GM12878 (cell line): ENCODE measurements at places on chromosomes 4 and X. TPM values are rescaled to one million over a fixed set of nuclear protein-coding genes. Genes with fewer than 3 reads are reported as not detected.
A peak's percentile ranks its signal among the peaks of the same experiment; 100 is the strongest.

GRCh38 chr4:87953826-87954225, 21.7 kb upstream of the SPP1 start:
- H3K27ac ChIP-seq: no peak overlapping the region
- H3K36me3 ChIP-seq: no peaks in the 10 kb centered on the region
- no peaks in the 10 kb centered on the region for H3K27me3 ChIP-seq
- H3K4me3 ChIP-seq: no peak overlapping the region
- H3K4me1 ChIP-seq: no peaks in the 10 kb centered on the region

DNA sequence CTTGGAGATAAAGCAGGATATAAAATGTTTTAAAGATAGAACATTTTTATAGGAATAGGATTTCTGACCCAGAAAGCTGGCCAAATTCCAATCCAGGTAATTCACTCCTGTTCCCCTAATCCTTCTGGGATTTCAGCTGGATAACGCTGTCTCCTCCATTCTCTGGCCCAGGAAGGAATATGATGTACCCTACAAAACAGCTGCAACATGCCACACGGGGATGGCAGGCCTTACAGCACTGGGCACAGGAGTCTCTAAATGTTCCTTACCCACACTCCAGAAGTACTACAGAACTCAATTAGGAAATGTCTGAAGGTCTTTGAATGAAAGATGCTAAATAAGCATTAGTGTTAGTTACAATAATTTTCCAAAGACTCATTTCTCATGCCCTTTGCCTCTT, 15.8 kb downstream of the CAMK2D start:
- peaks cover 2% of the 10 kb centered on the region; the same call in 1 of the 2 replicates for H3K36me3 ChIP-seq
- H3K27me3 ChIP-seq: no peaks in the 10 kb centered on the region
- DNase-seq: no peak

DNA sequence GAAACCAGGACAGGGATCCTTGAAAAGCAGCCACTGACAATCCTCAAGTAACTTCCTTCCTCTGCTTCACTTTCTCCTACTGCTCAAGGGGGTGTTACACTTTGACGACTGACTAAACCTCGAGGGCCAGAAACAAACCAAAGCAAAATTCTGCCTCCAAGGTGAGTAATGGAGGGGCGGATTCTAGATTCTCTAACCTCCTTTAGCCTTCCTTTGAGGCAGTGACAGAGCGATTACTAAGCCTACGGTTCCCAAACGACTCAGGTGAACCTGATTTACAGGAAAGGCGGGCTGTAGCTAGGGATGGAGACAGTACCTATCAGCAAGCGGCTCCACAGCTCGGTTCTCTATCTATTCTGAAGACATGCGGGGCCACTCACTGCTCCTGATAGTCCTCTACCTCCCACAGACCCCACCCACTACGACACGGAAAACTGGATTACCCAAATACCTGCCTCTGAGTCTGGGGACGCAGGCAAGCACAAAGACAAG, 487 bp downstream of the TBCK start:
- peak overlapping the region; percentile 100 for H3K27ac ChIP-seq
- DNase-seq: no peak
- H3K4me1 ChIP-seq: no peaks in the 10 kb centered on the region
- no peaks in the 10 kb centered on the region for H3K27me3 ChIP-seq

DNA sequence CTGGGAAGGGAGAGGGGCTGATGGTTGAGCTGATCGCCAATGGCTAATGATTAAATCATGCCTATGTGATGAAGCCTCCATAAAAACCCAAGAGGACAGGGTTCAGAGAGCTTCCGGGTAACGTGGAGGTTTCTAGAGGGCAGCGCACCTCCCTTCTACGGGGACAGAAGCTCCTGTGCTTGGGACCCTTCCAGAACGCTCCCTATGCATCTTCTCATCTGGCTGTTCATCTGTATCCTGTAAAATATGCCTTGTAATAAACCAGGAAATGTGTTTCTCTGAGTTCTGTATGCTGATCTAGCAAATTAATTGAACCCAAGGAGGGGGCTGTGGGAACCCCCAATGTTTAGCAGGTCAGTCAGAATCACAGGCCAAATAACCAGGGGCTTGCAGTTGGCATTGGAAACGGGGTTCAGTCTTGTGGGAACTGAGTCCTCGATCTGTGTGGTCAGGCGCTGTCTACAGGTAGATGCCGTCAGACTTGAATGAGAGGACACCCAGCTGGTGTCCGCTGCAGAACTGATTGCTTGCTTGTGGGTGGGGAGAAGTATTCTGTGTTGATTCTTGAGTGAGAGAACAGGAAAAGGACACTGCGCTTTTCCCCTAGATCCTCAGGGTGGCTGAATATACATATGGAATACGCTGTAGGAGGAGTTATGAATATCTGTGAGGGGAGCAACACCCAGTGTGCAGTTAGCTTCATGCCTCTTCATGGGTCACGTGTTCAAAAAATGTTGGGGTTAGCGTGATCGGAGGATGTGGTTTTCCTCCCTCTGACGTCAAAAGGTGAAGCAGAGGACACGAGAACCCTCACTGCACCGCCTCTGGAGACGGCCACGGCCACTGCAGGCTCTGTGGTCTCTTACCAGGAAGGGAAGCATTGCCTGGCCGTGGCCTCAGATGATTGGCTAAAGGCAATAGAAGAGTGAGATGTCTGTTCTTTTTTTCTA, 29.2 kb downstream of the HTT-AS start:
- H3K27ac ChIP-seq: peak overlapping the region; percentile 70
- peaks cover 59% of the 10 kb centered on the region for H3K4me1 ChIP-seq
- no peak overlapping the region for H3K4me3 ChIP-seq
- DNase-seq: no peak

GRCh38 chr4:48375651-48376304, 34.4 kb downstream of the SLAIN2 start:
- H3K27me3 ChIP-seq: no peaks in the 10 kb centered on the region
- no peaks in the 10 kb centered on the region for H3K4me1 ChIP-seq
- no peak for DNase-seq
- H3K4me3 ChIP-seq: no peak overlapping the region
- H3K27ac ChIP-seq: no peak overlapping the region

- peak; percentile 17 for DNase-seq
- H3K27ac ChIP-seq: no peak overlapping the region
- no peaks in the 10 kb centered on the region for H3K27me3 ChIP-seq
- H3K4me1 ChIP-seq: no peaks in the 10 kb centered on the region
These were observed 79.8 kb upstream of the ADGRA3 start for GRCh38 chr4:22595684-22596083.

GRCh38 chr4:6960628-6961412, 51.2 kb downstream of the TBC1D14 start:
- peaks cover 28% of the 10 kb centered on the region for H3K4me1 ChIP-seq
- H3K4me3 ChIP-seq: no peak overlapping the region
- H3K27me3 ChIP-seq: no peaks in the 10 kb centered on the region
- no peak for DNase-seq
- H3K27ac ChIP-seq: no peak overlapping the region
- no peaks in the 10 kb centered on the region for H3K36me3 ChIP-seq

DNA sequence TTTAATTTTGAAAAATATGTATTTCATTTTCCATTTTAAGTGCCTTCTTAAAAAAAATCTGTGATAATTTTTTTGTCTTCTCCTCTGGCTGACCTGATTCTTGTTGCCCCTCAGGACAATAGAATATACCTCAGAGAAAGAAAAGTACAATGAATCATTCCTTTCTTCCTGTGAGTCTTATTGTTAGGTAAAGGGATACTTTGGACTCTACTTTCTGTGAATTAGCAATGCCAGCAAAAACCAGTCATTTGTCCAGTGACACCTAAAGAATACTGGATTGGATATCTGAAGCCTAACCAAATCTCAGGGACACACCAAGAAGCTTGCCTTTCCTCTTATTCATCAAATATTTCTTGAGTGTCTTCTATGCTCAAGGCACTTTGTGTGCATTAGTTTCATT, 102.1 kb downstream of the AREG start:
- H3K4me1 ChIP-seq: no peaks in the 10 kb centered on the region
- no peak for DNase-seq
- H3K27me3 ChIP-seq: no peaks in the 10 kb centered on the region; the same call in 1 of the 2 replicates
- no peak overlapping the region for H3K4me3 ChIP-seq
- no peaks in the 10 kb centered on the region for H3K36me3 ChIP-seq

DNA sequence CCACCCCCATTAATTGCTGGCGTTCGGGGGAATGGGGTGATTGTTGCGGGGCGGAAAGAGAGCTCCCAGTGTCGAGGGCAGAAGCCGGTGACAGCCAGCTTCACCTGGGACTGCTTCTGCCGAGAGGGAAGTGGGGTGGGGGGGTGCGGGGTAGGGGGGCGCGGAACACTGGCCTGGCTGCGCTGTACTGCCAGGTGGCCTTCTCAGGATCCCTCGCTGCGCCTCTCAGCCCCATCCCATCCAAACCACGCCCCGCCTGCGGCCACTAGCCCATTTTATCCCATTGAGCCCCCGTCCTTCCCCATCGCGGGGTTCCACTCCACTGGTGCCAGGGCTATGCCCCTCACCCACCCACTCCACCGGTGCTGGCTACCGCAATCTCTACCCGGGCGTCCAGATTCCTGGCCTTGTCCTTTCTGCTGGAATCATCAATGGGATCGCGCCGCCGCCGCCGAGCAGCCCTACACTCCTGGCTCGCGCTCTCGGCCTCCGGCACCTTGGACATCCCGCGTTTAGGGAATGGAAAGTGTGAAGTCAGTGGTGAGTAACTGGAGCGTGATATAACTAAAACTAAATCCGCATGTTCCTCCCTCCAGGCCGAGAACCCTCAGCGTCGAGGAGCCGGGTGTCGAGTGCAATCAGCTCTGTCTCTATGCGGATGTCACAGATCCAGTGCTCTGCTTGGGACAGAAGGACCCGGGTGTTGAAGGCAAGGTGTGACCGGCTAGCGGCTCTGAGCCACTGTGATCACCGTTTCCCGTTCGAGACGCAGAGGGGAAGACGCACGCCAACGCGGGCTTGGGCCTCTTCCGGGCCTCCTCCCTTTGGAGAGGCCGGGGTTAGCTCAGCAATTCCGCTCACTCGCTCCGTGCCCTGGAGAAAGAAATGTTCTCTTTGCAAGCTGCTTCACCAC, 20.5 kb downstream of the NKX3-2 start:
- peaks cover 11% of the 10 kb centered on the region for H3K4me1 ChIP-seq
- no peak for DNase-seq
- peaks cover 12% of the 10 kb centered on the region for H3K27me3 ChIP-seq
- H3K4me3 ChIP-seq: no peak overlapping the region
- H3K27ac ChIP-seq: no peak overlapping the region

DNA sequence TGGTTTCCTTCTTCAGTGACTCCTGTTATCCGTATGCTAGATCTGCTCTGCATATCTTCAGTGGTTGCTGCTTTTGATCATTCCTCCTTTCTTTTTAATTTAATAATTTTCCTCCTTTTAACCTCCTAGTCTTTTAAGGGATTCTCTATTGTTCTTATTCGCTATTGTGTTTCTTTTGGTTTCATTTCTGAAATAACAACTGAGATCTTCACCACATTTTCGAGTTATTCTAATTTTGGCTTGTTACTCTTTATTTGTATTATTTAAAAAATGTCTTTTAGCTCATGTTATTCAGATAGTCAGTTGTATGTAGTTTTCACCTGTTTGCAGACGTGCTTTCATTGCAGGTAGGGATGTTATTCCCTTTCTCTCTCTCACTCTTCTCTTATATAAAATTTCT, 24.9 kb downstream of the IGFBP7 start:
- no peak for DNase-seq
- H3K4me3 ChIP-seq: 0 out of 2 replicates have a peak overlapping the region, but pooled peaks have one; percentile 9
- H3K27ac ChIP-seq: no peak overlapping the region
- H3K36me3 ChIP-seq: no peaks in the 10 kb centered on the region
- H3K27me3 ChIP-seq: no peaks in the 10 kb centered on the region
- H3K4me1 ChIP-seq: no peaks in the 10 kb centered on the region

DNA sequence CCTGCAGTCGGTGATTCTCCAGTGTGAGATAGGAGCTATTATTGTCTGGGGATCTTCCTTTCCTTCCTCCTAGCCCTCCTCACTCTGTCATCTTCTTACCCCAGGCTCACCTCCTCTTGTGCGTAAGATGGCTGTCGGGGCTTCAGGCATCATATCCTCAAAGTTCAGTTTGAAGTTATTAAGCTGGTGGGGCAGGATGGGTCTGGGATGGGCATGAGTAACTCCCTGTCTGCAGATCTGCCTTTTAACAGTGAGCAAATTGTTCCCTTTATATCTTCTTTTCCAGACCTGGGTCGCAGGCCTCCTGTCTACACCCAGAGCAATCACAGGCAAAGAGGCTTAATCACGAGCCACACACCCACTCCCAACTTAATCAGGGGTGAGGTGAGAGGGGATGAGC, 900 bp upstream of the MTMR1 start:
- H3K4me1 ChIP-seq: peaks cover 13% of the 10 kb centered on the region
- DNase-seq: no peak

DNA sequence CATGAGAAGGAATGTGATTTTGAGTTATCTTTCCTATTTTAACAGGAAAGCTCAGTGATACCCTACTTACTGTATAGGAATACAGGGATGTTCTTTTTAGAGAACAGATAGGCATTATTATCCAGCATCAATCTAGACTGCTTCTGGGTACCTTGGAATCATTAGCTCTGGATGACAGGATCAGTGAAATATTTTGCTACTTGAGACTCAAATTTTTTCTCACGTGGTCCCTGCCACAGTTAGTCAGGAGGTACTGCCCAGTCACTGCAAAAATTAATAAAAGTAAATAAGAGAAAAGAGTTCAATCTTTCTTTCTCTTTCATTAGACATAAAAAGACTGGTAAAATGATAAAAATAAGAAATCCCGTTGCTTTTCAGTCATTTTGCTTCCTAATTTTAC, 5.5 kb downstream of the ZNF827 start:
- no peak for DNase-seq
- H3K27me3 ChIP-seq: no peaks in the 10 kb centered on the region
- H3K4me3 ChIP-seq: no peak overlapping the region
- peaks cover 18% of the 10 kb centered on the region; the same call in 1 of the 2 replicates for H3K4me1 ChIP-seq
- H3K27ac ChIP-seq: no peak overlapping the region

- no peaks in the 10 kb centered on the region for H3K4me1 ChIP-seq
- H3K4me3 ChIP-seq: no peak overlapping the region
- no peak overlapping the region for H3K27ac ChIP-seq
- H3K27me3 ChIP-seq: no peaks in the 10 kb centered on the region; the same call in 1 of the 2 replicates
These were observed 345.7 kb upstream of the NR3C2 start for GRCh38 chr4:148787831-148788477.

- DNase-seq: no peak
- no peaks in the 10 kb centered on the region for H3K27me3 ChIP-seq
- H3K27ac ChIP-seq: no peak overlapping the region
- H3K4me3 ChIP-seq: no peak overlapping the region
These were observed 70.8 kb upstream of the PGRMC2 start for GRCh38 chr4:128358231-128358912.

SLC34A2 gene
- total RNA-seq: 0.59 and 1.3 TPM in 2 replicates

GRCh38 chr4:151031831-151032605, 16.9 kb upstream of the LRBA start:
- H3K27ac ChIP-seq: peak overlapping the region; percentile 60
- DNase-seq: peak; percentile 54
- H3K36me3 ChIP-seq: no peaks in the 10 kb centered on the region
- peak overlapping the region; percentile 38; the same call in 1 of the 2 replicates for H3K4me3 ChIP-seq
- H3K27me3 ChIP-seq: no peaks in the 10 kb centered on the region

DNA sequence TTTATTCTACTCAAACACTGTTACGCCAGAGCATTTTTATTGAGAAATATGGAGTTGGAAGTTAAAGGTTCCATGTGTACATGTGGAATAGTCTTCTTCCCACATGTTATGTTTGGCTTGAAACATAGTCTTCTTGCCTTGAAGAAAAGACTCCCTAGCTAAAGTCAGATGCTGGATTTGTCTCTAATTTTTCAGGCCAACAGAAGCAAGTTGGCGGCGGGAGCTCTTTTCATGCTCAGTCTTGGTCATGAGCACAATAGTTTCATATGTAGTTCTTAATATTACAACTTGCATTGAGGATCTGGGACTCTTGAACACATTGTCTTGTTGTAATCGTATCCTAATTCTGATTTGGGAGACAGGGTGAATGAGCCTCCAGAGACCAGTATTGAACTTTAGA, 19.4 kb downstream of the SEPTIN11 start:
- H3K4me1 ChIP-seq: no peaks in the 10 kb centered on the region; the same call in 1 of the 2 replicates
- no peak overlapping the region for H3K4me3 ChIP-seq
- no peaks in the 10 kb centered on the region for H3K27me3 ChIP-seq
- H3K36me3 ChIP-seq: no peaks in the 10 kb centered on the region
- H3K27ac ChIP-seq: no peak overlapping the region

DCAF8L2 gene
- total RNA-seq: not detected in 2 replicates
